ENCODE measurements at places on chromosomes 1 and 21.
A peak's percentile ranks its signal among the peaks of the same experiment; 100 is the strongest.

GRCh38 chr1:76303340-76303717, 228.8 kb downstream of the ST6GALNAC3 start:
- no peak for DNase-seq

DNA sequence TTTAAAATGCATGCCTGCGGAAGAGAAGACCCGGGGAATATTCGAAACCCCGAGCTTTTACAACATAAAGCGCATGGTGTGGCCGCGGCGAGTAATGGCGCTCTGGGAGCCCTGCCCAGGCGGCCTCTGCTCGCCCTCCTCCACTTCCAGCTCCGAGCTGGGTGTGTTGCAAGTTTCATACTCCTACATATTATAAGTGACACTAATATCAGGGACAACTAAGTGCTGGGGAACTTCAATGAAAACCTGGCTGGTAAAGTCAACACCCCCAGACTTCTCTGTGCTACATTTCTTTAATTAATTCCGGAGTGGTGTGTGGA, 11.8 kb downstream of the SIM2 start:
- DNase-seq = no peak

GRCh38 chr1:88985032-88985431, 7.4 kb downstream of the KYAT3 start:
- DNase-seq = no peak

- no peak for DNase-seq
Observed at GRCh38 chr1:221309723-221310122, 430.5 kb downstream of the HLX start.

- no peak for DNase-seq
Observed at GRCh38 chr1:24875257-24875656, 54.8 kb downstream of the RUNX3 start.

DNA sequence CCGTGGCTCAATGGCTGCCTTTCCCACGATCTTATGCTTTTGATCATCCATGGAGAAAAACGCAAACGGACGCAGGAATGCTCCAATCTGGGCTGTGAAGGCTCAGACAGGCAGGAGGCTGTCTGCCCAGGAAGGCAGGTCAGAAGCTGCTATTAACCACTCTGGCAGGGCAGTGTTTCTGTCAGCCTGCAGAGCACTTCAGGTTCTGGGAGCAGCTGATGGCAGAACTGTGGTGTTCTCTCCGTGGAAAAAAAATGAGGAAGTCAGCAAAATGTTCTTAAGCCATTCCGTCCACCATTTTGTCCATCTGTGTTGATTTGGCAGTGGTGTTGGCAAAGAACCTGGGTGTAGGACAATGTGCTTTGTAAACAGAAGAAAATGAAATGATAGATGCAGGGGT, 91.7 kb downstream of the SIM2 start:
- DNase-seq = no peak

DNA sequence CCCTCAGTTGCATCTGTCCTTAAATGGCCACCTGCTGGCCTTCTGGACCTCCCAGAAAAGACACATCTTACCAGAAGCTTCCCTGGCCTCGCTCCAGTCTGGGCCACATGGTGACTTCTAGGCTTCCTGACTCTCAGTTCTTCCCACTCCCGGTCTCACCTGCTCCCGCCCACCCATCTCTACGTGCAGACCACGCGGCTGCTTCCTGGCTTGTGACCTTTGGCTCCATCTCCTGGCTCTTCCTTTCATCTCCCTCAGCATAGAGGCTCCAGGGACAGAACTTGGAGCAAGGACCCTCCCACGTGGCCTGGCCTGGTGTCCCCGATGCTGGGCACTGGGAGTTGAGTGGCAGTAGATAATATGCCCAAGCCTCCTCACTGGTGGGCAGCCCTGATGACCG, 124.9 kb upstream of the IRF2BP2 start:
- DNase-seq = no peak

DNA sequence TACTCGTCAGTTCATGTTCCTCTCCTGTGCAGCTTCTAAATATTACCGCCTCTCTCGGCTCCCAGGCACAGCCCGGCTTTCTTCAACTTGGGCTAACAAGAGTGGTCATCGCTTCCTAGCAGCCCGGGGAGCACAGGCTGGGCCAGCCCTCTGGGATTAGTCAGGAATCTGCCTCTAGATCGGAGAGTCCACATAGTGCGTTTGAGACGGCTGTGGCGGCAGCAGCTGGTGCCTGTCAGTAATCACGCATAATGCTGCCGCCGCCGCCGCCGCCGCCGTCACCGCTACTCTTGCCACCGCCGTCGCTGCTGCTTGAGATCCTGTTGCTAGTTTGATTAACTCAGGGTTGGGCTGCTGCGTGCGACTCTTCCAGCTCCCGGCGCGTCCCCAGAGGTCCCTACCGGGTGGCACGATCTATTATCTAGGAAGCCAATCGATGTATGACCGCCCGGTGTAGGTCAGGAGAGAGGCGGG, at the start of gene RXRG:
TSS of gene RXRG (minus strand) at position 230 of the 474 bp plus-strand sequence. CDS start 233 bp downstream, outside the sequence.
- no peak for DNase-seq

GRCh38 chr21:33478935-33479678, 667 bp downstream of the TMEM50B start:
- peak; percentile 28 for DNase-seq

DNA sequence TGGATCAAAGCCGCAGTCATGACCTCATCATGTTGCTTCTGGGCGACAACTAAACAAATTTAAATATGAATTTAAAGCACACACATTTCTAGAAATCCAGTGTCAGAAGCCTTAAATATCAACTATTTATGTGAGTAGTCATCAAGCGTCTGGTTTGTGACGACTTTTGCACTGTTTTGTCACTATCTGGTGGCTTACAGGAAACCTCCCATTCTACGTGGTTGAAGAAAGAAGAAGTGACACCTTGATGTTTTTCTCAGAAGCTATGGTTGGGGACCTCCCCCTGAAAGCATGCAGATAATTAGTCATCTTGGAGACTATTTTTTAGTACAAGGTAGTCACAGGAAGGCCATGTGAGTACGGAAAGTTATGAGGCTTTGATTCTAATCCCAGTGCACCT, 58.5 kb downstream of the TENT5C start:
- peak; percentile 91 for DNase-seq

DNA sequence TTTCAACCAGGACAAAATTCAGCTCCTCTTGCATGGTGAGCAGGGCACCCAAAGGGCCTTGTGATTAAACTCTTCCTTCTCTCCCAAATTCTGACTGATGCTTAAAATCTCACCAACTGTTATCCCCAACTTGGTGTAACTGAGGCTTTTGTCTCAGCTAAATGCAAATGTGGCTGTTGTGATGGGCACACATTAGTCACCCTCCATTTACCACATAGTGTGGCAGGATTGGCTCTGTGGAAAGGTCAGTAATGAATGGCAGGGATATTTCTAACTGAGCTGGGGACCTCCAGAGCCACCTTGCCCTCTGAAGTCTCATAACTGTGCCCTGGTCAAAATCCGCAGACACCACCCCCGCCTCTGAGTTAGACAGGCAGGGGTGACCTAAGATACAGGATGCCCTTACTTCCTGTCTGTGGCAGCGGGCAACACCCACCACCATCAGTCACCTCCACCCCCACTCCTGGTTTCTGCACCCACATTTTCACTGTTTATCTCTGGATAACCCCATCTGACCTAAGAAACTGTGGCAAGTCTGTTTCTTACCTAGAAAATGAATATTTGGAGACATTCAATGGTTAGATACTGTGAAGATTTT, 25.4 kb upstream of the RGS16 start:
- peak; percentile 80 for DNase-seq

DNA sequence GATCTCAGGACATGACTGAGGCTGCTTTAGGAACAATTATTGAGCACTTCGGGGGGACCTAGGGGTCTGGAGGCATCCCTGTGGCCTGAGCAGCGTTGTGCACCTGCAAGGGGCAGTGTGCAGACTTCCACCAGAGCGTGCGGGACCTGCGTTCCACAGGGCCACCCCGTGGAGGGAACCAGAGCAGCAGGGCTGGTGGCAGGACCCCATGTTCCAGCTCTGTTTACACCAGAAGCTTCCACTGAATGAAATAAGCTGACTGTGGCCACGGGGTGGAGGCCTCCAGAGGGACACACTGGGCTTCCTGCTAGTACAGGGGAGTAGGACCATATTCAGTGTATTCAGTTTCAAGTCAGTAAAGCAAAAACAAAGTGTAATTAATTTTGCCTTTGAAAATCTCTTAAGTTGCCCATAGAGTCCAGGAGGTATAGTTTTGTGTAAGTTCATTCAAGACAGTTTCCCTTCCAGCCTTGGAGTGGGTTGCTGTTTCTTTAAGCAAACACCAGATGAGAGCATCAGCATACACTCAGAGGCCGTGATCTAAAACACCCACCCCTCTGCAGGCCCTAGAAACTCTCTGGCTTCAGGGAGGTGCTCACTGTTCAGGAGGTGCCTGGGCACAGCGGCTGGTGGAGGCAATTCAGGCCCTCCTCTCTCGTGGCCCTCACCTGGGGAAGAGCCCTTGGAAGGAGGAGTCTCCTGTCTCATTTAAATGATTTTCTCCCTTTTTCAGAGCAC, 16.6 kb downstream of the SLC1A7 start:
- no peak for DNase-seq

DNA sequence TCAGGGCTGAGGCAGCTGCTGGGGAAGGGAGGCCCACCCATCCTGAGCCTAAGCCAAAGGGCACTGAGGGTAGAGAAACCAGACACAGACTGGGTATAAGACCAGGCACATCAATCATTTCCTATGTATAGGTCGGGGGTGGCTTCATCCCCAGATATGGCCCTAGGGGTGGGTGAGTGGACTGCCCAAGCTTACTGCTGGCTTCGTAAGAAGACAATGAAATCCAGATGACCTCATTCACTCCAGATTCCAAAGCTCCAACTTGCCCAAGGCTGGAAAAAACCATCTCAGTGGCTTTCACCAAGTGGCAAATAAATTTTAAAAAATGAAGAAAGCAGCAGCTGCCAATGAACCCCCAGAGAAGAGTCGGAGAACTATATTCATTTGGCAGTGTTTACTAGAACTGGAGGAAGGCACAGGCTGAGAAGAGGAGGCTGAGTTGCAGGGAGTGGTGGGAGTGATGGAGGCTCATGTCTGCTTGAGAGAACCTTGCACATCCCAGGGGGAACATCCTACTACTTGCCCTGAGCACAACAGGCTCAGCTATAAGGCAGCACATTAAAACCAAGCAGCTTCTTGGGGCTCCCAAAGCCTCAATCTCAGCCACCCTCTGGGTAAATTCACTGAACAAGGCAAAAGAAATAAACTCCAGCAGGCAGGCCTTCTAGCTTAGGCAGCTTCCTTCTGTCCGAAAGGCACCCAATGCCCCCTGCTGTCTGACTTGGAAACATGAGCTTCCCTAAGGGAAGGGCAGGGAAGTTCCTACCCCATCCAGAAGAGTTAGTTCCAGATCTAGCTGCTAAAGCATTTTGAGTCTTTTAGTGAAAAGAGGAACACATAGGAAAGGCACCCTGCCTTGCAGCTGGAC, 14.1 kb downstream of the PEA15 start:
- DNase-seq = no peak

DNA sequence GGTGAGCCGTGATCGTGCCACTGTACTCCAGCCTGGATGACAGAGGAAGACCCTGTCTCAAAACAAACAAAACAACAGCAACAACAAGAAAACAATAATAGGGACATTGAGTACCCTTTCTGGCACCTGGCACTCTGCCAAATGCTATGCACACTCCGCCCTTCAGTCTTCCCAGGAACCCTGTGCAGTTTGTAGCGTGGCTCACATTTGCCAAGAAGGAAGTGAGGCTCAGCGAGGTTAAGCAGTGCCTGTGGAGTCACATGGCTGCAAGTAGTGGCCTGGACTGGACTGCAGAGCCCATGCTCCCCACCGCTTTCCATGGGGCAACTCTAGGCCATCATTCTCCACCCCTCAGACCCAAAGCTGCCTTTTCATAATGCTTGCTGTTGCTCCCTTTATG, 5.3 kb upstream of the EVA1B start:
- DNase-seq = no peak

DNA sequence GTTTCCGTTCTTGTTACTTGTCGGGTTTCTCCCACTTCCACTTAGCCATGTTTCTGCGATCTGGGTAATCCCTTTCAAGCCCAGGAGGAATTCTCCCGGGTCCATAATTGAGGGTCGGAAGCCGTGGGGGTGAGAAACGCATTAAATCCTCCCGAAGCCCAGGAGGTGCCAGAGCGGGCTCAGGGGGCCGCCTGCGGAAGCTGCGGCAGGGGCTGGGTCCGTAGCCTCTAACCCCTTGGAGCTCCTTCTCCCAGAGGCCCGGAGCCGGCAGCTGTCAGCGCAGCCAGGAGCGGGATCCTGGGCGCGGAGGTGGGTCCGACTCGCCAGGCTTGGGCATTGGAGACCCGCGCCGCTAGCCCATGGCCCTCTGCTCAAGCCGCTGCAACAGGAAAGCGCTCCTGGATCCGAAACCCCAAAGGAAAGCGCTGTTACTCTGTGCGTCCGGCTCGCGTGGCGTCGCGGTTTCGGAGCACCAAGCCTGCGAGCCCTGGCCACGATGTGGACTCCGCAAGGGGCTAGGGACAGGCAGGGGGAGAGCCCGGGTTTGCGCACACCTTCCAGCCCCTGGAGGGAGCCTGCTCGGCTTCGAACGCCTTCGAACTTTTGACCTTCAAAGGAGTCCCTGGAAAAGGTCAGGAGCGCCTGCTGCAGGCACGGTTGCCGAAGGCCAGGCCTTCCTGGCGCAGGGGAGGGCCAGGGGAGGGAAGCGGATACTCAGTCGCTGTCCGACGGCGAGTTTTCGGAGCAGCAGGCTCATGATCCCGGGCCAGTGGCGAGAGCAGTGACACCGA, 1.7 kb upstream of the SIM2 start:
- no peak for DNase-seq

DNA sequence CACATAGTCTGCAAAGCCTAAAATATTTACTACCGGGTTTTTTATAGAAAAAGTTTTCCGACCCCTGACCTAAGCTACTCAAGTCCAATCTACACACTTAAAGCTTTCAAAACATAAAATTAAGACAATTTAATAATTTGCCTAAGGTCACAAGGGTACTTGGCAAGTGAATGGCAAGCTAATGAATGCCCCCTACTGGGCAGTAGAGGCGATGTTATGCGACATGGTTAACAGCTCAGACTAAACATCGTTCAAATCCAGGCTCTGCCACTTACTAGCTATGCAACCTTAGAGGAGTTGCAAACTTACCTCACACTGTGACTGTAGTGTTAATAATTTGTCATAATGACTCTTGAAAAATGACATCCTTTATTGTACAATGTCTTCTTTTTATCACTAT, 317.2 kb upstream of the NFIA start:
- DNase-seq = no peak

DNA sequence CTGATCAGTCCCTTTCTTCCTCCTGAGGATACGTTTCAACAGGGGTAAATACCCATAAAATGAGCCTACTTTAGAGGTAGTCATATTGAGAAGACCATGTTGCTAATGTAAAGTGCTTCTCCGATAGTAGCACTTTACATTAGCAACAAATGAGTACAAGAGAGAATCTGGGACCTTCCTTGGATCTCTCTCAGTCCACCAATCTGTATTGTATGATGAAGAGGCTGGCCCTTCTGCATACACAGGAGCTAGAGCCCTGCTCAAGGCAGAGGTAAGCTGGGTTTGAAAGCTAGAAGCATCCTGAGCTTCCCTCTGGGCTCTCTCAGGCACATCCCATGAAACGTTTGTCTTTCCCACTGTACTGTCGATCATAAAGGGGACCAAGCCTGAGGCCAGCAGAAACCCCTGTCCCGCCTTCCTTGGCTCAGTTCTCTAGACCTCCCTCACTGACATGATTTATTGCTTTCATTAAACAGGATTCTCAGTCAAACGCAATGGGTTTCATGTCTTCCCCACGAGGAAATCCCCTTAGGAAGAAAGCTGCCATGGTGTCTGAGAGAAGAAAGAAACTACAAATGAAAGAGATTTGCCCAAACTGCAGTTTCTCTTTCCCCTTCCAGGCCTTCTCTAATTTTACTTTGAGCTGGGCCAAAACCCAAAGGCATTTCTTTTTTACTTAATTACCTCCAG, 62.8 kb upstream of the BCAR3 start:
- no peak for DNase-seq
